ENCODE measurements at places on chromosomes 5 and 9.

DNA sequence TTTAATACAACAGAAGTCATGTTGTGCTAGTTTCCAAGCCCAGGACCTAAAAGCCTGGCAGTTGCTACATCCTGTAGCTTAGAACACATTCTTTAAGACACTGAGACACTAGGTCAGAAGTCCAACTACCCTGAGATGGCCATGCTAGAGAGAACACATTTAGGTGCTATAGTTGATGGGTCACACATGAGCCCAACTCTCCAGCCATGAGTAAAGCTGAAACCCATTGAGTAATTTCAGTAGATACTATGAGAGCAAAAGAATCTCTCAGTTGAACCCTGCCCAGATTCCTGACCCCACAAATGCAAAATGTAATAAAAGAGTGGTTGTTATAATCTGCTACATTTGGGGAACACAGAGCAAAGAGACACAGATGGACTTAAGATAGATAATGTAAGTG lies 164.4 kb downstream of the SEMA5A start:
- no peak for DNase-seq

GRCh38 chr5:117263231-117263630 lies 688.6 kb upstream of the SEMA6A start:
- DNase-seq: no peak

GRCh38 chr9:128685636-128686489 lies 3.2 kb upstream of the SET start:
- DNase-seq: no peak

GRCh38 chr5:40410964-40411635 lies 268.6 kb upstream of the PTGER4 start:
- DNase-seq: no peak

DNA sequence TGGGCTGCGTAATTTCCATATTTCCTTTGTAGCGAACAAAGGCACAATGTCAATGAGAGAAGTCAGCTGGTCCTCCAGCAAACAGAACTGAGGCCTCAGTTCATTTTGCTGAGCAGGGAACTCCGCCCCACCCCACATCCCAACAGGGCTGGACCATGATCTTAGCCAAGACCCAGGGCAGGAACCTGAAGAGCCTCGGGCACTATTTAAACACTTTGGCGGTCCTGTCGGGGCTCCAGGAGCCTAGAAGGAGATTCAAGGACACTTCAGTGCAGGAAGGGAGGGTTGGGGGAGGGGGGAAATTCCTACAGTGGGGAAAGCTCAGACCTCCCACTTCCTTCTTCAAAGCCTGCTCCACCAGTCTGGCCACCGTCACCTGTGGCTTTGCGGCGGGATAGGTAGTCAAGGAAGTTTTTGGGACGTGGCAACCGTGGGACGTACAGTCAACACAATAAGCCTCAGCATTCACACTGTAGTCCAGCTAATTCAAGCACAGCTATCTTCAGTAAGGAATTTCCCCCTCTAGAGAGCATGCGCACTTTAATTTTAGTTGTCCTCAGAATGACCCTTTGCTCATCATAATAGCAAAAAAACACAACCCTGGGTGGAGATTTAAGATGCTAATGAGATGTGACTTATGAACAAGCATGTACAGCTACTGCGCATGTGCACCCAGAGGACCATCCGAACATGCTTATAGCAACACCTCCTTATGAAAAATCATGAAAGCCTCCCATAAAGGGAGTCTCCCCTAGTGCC lies 30.9 kb downstream of the S1PR3 start:
- DNase-seq: no peak

DNA sequence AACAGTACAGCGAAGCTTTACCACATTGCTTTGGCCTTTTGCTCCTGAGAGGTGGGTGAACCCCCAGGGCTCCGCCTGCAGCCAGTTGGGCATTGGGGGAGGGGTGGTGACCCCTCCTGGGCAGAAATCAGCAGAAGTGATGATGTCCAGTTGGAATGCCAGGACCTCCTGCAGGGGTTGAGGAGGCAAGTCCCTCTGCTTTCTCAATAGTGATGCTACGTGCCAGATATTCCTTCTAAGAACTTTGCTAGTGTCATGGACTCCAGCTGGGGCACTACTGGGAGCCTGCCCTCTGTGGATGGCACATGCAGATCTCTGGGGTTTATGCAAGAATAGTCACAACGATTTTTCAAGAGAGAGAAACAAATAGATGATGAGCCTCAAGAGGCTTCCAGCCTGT lies 95.6 kb downstream of the NDFIP1 start:
- DNase-seq: no peak

GRCh38 chr5:9343146-9343850 lies 202.6 kb downstream of the SEMA5A start:
- DNase-seq: no peak

GRCh38 chr9:136362450-136362784 lies 1.1 kb downstream of the DNLZ start:
- no peak for DNase-seq

DNA sequence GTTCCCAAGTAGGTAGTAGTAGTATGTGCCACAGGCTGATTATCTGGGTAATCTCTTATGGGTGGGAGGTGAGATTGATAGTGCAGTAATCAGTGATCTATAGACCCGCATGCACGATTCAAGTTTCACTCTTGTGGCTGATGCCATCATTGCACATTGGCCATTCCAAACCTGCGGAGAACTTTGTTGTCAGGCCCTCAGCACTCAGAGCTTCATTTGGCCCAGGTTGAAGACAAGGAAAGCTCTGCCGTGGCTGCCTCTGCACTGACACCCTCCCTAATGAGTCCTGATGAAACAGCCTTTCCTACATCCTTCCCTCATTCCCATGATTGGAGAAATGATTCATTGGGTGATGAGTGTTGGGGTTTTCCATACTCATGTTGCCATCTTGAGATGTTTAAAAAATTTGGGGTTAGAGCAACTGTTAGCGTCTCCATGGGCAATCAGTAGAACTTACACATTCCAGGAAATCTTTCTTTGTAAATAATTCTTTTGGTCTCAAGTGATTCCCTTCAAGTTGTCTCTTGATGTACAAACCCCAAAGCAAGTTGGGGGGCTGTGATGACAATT lies 22.9 kb downstream of the PROP1 start:
- no peak for DNase-seq

DNA sequence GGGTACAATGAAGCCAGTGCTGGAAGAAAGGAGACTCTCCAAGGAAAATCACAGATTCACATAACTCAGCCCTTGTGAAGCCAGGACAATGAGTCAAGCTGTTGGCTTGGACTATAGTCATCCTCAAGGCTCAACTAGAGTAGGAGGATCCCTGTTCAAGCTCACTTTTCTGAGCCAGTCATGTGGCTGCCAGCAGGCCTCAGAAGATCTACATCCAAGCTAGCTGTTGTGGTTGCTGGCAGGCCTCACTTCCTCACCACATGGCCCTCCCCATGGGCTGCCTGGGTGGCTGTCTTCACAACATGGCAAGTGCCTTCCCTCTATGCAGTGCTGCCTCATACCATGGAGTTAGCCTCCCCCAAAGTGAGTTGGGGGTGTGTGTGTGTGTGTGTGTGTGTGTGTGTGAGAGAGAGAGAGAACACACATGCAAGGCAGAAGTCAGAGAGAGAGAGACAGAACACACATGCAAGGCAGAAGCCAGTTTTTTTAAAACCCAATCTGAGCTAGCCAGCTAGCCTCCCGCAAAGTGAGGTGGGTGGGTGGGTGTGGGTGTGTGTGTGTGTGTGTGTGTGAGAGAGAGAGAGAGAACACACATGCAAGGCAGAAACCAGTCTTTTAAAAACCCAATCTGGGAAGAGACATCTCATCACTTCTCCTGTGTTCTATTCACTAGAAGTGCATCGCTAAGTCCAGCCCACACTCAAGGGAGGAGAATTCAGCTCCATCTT lies 17.1 kb downstream of the SCAI start:
- DNase-seq: peak; percentile 96

GRCh38 chr5:26259081-26259480 lies 779.3 kb downstream of the CDH9 start:
- DNase-seq: no peak

- no peak for DNase-seq
Measured at GRCh38 chr9:125634040-125634717, 72.8 kb downstream of the MAPKAP1 start.

- no peak for DNase-seq
Measured at GRCh38 chr9:85872463-85872862, 68.5 kb upstream of the NAA35 start.

- DNase-seq: no peak
Measured at GRCh38 chr9:3346549-3346948, 179.3 kb downstream of the RFX3 start.

DNA sequence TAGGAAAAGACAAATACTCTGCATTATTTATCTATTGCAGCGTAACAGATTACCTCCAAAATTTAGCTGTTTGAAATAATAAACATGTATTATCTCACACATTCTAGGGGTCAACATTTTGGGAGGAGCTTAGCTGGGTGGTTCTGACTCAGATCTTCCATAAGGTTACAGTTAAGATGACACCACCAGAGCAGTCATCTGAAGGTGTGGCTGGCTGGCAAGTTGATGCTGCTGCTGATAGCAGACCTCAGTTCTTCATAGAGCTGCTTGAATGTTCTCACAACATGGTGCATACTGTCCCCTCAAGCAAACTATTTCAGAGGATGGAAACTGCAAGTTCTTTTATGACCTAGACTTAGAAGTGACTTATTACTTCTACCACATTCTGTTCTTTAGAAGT lies 146.3 kb upstream of the FSTL4 start:
- DNase-seq: no peak

- no peak for DNase-seq
Measured at GRCh38 chr5:60671899-60672692, 27.9 kb downstream of the DEPDC1B start.

DNA sequence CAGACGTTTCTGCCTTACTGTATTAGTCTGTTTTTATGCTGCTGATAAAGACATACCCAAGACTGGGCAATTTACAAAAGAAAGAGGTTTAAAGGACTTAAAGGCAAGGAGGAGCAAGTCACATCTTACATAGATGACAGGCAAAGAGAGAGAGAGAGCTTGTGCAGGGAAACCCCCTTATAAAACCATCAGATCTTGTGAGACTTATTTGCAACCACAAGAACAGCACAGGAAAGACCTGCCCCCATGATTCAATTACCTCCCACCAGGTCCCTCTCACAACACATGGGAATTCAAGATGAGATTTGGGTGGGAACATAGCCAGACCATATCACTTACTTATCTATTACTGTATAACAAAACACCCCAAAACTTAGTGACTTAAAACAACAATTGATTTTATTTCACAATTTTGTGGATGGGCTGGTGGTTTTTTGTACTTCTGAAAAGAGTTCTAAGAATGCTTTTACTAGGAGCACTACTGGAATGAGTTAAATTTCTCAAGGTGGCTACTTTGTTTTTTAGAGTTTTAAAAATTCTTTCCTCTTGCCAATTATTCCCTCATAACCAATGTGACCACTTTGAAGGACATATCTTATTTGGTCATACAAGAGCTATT lies 10.3 kb downstream of the RUSC2 start:
- DNase-seq: no peak

- no peak for DNase-seq
Measured at GRCh38 chr9:26756881-26757280, 135.7 kb downstream of the CAAP1 start.

DNA sequence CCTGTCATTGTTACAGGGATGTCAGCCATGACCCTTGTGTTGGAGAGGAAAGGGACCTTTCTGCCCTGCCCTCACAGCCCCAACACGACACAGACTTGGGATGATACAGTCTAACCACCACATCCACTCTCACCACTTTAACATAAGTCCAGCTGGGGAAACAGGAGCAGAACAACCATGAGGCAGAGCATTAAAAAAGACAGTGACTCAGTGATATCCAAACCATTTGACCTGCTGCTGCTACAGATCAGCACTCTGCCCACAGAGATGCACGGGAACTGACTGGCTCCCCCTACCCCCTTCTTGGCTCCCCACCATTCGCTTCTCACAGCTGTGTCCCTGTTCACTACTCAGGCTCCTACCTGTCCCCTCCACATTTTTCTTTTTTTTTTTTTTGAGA lies 458.6 kb downstream of the ZNF608 start:
- DNase-seq: no peak

DNA sequence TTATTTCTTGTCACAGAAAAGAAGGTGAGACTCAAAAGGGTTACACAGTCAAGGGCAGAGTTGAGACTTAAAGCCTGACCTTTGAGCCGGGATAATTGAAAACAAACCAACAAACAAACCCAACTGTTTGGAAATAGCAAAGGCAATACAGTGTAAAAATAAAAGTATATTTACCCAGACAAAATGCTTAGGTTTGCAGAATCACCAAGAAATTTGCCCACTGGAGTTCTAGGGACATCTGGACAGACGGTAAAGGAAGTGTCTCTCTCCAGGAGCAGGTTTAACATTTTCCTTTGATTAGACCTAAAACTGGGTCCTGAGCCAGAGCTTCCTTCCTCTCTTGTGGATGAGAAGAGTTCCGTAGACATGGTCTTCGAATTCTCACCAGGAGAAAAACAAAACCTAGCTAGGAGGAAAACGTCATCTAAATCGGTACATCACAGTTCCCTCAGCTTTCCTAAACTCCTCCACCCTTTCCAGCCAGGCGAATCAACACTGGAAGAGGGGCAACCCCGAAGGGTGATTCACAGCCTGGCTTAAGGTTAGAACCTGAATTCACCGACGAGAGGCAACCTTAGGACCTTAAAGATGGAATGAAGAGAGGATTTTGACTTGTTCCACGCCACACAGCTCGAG lies 673 bp downstream of the CDC25C start:
- no peak for DNase-seq

DNA sequence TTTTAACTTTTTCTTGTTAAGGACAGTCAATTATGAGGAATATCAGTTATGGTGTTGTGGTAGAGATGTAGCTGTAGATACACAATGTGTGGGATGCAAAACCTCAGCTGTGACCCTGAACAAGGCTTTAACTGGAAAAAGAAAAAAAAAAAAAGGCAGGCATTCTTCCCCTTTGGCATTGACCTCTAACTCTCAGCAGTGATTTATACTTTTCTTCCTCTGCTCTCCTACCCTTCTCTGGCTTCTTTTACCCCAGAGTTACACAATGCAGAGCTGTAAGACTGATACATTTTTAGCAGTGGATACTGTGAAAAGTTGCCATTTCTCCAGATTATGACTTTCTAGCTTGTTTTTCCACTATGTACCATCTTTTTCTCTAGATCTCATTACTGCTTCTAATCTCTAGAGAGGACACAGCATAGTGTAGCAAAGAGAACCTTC lies 2.0 kb downstream of the CTNNAL1 start:
- no peak for DNase-seq

DNA sequence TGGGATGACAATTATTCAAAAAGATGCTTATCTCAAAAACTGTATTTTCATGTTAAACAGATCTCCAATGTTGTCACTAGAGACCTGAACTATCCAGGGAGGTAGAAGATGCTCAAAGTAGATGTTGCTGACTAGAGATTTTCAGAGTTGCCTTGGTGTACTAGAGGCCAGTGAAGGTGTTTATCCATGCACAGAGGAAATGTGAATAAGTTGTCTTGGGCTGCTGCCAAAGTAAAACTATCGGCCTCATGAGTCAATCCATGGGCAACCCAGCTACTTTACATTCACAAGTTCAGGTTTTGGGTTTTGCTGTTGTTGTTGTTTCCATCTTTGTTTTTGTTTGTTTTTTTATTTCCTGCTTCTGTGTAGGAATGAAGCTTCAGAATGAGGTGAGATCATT lies 141.1 kb upstream of the RANBP3L start:
- DNase-seq: no peak

- DNase-seq: no peak
Measured at GRCh38 chr9:15142878-15143534, 164.0 kb downstream of the TTC39B start.

- no peak for DNase-seq
Measured at GRCh38 chr5:36252722-36253365, 11.1 kb upstream of the NADK2 start.
